Spleen (tissue), 13 donors: ENCODE measurements at places on chromosomes 7 and 10. TPM values are rescaled to one million over a fixed set of nuclear protein-coding genes. Genes with fewer than 3 reads are reported as not detected.

DNA sequence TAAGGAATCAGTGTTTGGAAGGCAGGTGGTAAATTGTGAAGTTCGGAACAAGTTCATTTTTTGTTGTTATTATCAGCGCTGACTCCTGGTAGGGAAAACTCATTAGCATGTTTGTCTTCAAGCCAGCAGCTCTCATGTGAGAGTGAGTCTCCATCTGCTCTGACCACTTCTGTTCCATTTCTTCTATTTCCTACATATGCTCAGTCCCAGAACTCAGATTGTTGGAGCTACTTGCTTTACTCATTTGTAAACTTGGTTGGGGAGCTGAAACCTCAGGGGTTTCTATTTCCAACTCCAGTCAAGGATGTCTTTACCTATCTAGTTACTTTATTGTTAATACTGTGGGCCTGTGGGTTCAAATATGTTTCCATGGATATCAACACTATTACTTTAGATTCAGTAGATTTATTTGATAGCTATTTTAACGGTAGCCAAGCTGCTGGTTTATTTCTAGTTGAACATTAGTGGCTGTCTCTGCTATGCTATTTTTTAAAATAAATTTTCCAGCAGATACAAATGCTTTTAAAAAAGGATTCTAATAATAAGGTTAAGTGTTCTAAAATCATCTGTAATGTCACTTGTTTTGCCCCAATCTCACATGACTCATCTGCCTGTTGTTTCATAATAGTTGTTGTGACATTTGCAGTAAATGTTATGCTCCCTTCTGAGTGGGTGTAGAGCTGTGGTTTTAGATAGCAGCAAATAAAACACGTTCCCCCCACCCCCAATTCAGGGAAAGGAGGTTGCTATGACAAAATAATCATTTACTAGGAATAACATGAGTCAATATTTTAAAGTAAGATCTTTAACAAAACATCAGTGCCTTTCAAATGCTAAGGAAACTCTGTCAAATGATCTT, 143.3 kb downstream of the HDAC9 start:
- no peaks in the 10 kb centered on the region for H3K27me3 ChIP-seq
- H3K36me3 ChIP-seq = no peaks in the 10 kb centered on the region
- H3K27ac ChIP-seq = no peak overlapping the region
- no peak for DNase-seq
- peaks cover 4% of the 10 kb centered on the region for H3K4me1 ChIP-seq

- H3K36me3 ChIP-seq = no peaks in the 10 kb centered on the region
- no peak overlapping the region for H3K4me3 ChIP-seq
- H3K27ac ChIP-seq = no peak overlapping the region
- DNase-seq = no peak
Observed at GRCh38 chr10:6840201-6840691, 260.2 kb upstream of the PRKCQ start.

- H3K36me3 ChIP-seq = no peaks in the 10 kb centered on the region
- no peak overlapping the region for H3K4me3 ChIP-seq
- H3K27ac ChIP-seq = no peak overlapping the region
- DNase-seq = no peak
Observed at GRCh38 chr10:59854571-59854970, 51.8 kb downstream of the CCDC6 start.

DNA sequence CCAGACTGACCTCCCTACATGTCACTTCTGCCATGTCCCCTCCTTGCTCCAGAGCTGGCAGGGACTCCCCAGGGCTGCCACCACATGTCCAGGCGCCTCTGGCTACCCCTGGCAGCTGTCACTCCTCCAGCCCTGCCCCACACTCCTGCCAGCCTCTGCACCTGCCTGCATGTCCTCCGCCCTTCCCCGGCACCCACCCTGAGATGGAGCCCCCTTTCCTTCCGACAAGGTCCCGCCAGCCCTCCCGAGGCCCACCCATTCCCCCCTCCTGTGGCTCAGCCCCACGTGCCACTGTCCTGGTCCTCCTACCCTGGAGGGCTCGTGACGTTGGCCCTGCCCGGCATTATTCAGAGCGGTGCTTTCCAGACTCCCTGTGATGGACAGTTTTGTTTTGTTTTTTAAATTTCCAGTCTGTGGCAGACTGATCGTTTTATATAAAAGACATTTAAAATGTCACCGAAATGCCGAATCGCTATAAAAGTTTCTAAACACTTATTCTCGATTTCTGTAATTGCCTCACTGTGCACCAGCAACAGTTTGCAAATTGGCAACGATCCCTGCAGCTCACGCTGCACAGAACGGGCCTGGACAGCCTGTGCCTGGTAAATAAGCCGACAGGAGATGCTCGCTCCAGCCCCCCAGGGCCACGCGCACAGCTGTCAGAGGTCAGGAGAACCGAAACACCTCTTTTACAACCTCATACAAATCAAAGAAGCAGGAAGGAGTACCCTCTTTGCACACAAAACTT, 111.1 kb upstream of the SH2B2 start:
- no peak for DNase-seq
- H3K4me3 ChIP-seq = no peak overlapping the region
- peaks cover 82% of the 10 kb centered on the region for H3K36me3 ChIP-seq
- H3K27me3 ChIP-seq = no peaks in the 10 kb centered on the region

DNA sequence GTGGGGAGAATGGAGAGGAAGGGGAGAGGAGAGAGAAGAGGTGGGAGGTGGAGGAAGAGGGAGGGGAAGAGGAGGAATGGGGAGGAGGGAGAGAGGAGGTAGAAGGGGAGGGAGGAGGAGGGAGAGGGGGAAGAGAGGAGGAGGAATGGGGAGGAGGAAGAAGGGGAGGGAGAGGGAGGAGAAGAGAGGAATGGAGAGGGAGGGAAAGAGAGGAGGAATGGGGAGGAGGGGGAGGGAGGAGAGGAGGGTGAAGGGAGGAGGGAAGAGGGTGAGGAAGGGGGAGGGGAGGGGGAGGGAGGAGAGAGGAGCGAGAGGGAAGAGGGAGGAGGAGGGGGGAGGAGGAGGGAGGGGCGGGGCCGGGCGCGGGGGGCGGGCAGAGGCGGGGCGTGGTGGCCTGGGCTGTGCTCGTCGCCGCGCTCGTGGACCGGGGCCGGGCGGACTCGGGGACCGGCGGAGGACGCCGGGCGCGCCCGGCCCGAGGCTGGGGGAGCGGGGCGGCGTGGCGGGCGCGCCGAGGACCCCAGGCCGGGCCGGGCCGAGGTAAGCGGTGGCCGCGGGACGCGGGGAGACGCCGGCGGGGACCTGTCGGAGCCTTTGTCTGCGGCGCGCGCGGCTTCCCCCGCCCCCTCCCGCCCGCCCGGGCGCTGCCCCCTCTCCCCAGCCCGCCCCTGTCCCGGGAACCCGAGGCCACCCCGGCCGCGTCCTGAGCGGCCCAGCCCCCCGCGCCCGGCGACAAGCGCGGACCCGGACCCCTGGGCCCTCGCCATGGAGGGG, at the start of gene SLC29A4:
SLC29A4 (plus strand) TSS at position 401 of the 774 bp plus-strand sequence. CDS start 4,874 bp downstream, outside the sequence.
- H3K27me3 ChIP-seq = peaks cover 7% of the 10 kb centered on the region
- peaks cover 6% of the 10 kb centered on the region for H3K4me1 ChIP-seq
- no peak within 1 kb of the TSS for H3K27ac ChIP-seq
- H3K4me3 ChIP-seq = peak within 1 kb of the TSS; percentile 27

DNA sequence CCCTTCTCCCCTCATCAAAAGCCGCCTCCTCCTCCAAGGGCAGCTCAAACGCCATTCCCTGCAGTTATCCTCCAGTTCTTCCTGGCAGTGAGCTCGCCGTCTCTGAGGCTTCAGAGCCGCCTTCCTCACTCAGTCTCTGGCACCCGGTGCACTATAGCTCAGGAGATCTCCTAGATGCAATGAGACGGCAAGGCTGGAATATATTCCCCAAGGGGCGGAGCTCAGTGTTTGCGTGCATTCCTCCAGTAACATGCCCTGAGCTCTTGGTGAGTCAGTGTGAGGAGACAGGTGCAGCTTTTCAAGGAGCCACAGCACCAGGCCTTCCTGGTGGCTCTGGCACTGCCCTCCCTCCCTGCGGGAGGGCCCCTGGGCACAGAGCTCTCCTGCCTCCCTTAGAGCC, 512.6 kb upstream of the FOXK1 start:
- H3K4me1 ChIP-seq = no peaks in the 10 kb centered on the region
- H3K36me3 ChIP-seq = peaks cover 3% of the 10 kb centered on the region
- no peak overlapping the region for H3K27ac ChIP-seq
- DNase-seq = no peak
- no peak overlapping the region for H3K4me3 ChIP-seq
- no peaks in the 10 kb centered on the region for H3K27me3 ChIP-seq

DNA sequence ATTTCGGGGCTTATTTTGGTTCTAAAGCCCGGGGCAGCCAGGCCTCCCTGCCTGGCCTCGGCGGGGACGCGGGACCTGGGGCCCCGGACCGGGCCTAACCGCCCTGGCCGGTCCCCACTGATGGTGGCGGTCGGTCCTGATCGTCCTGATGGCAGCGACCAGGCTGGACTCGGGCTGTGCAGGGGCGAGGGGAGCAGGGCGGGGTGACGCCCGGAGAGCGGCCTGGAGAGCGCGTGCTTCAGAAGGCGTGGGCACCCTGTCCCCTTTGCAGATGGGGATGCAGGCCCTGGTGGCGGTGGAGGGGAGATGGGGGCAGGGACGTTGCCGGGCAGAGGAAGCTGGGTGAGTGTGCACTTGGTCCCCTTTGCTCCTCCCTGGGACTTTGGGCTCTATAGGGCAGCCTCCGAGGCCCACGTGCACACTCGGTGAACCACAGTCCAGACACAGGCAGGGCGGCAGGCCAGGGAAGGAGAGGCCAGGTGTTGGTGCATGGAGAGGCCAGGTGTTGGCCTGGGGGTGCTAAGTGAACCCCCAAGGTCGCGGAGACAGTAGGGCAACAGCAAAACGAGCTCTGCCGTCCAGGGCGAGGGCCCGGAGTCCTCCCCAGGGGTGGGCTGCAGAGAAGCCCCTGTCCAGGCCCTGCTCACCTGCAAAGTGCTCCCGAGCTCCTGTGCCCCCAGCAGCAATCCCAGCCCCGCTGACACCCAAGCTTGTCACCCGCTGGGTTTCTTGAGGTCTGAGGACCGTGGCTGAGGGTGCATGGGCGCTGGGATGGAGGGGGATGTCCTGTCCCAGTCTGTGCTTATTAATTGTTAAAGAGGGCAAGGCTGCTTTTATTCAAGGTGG, 42.4 kb upstream of the FAM20C start:
- H3K27ac ChIP-seq = peak overlapping the region; percentile 98
- H3K4me1 ChIP-seq = peaks cover 30% of the 10 kb centered on the region
- H3K4me3 ChIP-seq = peak overlapping the region; percentile 15
- H3K27me3 ChIP-seq = no peaks in the 10 kb centered on the region
- peaks cover 9% of the 10 kb centered on the region for H3K36me3 ChIP-seq

DNA sequence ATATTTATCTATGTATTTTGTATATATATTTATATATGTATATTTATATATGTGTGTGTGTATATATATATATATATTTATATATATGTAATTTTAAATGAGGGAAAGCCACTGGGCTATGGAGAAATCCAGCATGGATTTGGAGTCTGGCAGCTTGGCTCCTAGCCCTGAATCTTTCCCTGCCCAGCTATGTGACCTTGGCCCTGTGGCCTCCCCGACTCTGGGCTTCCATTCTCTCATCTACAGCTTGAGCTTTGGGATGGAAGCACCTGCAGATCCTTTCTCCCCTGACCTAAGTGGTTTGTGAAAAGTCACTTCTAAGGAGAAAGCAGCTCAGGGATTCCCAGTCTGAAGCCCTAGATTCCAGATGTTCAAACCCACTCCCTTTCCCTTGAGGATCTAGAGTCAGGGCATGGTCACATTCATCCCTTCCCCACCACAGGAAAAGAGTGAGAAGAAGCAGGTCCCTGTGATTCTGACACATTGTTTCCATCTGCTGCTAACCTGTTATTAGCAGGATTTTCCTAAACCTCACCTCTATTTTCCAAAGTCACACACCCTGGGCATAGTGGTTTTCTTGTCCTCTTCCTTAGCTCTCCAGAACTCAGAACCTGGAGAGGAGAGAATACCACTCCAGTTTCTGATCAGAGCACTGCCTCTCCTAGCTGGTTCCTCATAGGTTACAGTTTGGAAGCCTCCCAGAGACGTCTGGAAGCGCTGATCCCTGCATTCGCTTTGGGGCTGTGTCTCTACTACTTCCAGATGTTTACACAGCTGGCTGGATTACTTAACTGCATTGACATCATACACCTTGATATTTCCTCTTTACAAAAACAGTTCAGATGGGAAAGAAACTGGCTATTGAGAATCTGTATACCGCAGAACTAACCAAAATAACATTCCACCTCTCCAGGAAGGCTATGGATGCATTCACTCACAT, 327.5 kb upstream of the ZMIZ1 start:
- no peaks in the 10 kb centered on the region for H3K27me3 ChIP-seq
- no peak overlapping the region for H3K27ac ChIP-seq
- no peaks in the 10 kb centered on the region for H3K36me3 ChIP-seq
- DNase-seq = no peak
- peaks cover 31% of the 10 kb centered on the region for H3K4me1 ChIP-seq
- no peak overlapping the region for H3K4me3 ChIP-seq

DNA sequence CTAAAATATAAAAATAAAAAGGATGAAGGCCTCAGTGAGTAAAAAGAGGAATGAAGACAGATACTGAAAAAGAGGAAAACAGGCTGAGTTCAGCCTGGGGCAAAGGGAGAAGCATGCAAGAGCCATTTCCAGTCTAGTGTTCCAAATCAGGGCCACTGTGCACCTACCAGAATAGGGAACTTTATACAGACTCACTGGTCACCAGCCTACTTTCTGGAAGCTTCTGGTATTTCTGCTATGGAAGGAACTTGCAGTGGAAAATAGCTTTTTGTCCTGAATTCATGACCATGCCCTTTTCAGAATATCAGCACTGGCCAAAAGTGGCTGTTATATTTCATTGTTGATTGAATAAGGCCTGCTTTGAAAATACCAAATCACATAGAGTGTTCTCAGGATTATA, 28.8 kb downstream of the ABRAXAS2 start:
- DNase-seq = no peak
- H3K4me1 ChIP-seq = no peaks in the 10 kb centered on the region
- peaks cover 14% of the 10 kb centered on the region for H3K36me3 ChIP-seq
- no peak overlapping the region for H3K27ac ChIP-seq
- no peak overlapping the region for H3K4me3 ChIP-seq
- H3K27me3 ChIP-seq = no peaks in the 10 kb centered on the region

- no peak overlapping the region for H3K27ac ChIP-seq
- H3K4me1 ChIP-seq = peaks cover 18% of the 10 kb centered on the region
- H3K27me3 ChIP-seq = no peaks in the 10 kb centered on the region
Observed at GRCh38 chr7:155731380-155731779, 80.9 kb downstream of the SHH start.

DNA sequence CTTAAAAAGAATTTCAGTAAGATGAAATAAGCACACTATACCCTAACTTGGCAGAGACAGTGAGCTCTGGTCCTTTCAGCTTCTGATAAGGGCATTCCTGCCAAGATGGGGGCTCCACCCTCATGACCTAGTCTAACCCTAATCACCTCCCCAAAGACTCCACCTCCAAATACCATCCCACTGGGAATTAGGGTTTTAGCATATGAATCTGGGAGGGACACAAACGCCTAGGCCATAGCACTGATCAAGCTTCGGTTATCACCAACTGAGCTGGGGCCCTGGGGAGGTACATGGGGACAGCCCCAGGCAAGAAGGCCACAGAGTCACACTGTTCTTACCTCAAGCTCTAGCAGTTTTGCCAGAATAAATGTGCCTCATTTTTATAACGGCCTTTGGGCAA, 31.4 kb downstream of the PALS2 start:
- DNase-seq = no peak
- no peaks in the 10 kb centered on the region for H3K27me3 ChIP-seq
- no peaks in the 10 kb centered on the region for H3K4me1 ChIP-seq
- no peak overlapping the region for H3K27ac ChIP-seq
- H3K4me3 ChIP-seq = no peak overlapping the region

GRCh38 chr7:154843670-154844237, 159.2 kb downstream of the PAXIP1 start:
- H3K27ac ChIP-seq = no peak overlapping the region
- no peak for DNase-seq
- no peaks in the 10 kb centered on the region for H3K4me1 ChIP-seq
- peaks cover 25% of the 10 kb centered on the region for H3K27me3 ChIP-seq
- H3K36me3 ChIP-seq = no peaks in the 10 kb centered on the region

Gene ZNF22
- total RNA-seq = 23.1 TPM

Gene SCIN
- 1.4 TPM for total RNA-seq

Gene NPY
- total RNA-seq = not detected

Gene MAGI2
- total RNA-seq = 14.0 TPM

Gene ARHGAP22
- total RNA-seq = 3.2 TPM

Gene LIPJ
- 0.10 TPM for total RNA-seq
